ENCODE measurements at places on chromosomes 11 and 22.

- H3K27me3 ChIP-seq = no peaks in the 10 kb centered on the region
- no peak for DNase-seq
Observed at GRCh38 chr11:33893711-33894397, 2.0 kb upstream of the LMO2 start.

GRCh38 chr11:13073119-13073981 lies 64.2 kb downstream of the RASSF10 start:
- no peaks in the 10 kb centered on the region for H3K27me3 ChIP-seq
- no peak overlapping the region for H3K27ac ChIP-seq
- no peaks in the 10 kb centered on the region for H3K36me3 ChIP-seq
- H3K4me1 ChIP-seq = no peaks in the 10 kb centered on the region
- no peak for DNase-seq

DNA sequence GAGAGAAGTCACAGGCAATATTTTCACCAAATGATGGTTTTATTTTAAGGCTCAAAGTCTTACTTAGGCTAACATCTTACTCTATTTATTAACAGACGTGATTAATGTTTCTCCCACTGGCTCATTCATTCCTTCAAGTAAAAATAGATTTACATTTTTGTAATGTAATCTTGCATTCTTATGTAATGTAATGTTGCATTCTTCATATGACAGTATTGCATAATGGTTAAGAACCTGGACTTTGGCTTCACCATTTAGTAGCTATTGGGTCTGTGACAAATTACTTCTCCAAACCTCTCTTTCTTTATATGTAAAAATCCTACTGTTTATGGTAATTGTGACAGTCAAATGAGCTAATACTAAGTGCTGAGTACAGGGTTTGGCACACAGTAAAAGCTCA lies 3.3 kb upstream of the DIXDC1 start:
- no peak overlapping the region for H3K4me3 ChIP-seq
- H3K36me3 ChIP-seq = no peaks in the 10 kb centered on the region
- no peak for DNase-seq
- H3K4me1 ChIP-seq = peaks cover 8% of the 10 kb centered on the region

GRCh38 chr22:30324014-30324730 lies 2.6 kb downstream of the TBC1D10A start:
- no peak for DNase-seq
- H3K4me1 ChIP-seq = peaks cover 21% of the 10 kb centered on the region
- peak overlapping the region; percentile 6 for H3K27ac ChIP-seq
- H3K4me3 ChIP-seq = peak overlapping the region; percentile 97

DNA sequence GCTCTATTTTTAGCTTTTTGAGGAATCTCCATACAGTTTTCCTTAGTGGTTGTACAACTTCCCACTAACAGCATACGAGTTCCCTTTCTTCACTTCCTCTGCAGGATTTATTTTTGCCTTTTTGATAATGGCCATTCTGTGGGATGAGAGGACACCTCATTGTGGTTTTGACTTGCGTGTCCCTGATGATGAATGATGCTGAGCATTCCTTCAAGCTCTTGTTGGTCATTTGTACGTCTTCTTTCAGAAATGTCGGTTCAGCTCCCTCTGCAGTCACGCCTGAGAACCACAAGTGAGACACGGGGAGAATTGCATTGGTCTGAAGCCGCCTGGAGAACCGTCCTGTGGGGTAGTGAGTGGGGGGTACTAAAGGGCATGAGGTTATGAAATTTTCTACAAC lies 2.0 kb upstream of the KRTAP5-10 start:
- no peak overlapping the region for H3K4me3 ChIP-seq
- no peak for DNase-seq
- no peaks in the 10 kb centered on the region for H3K4me1 ChIP-seq
- H3K36me3 ChIP-seq = no peaks in the 10 kb centered on the region
- no peaks in the 10 kb centered on the region for H3K27me3 ChIP-seq

GRCh38 chr11:95297680-95298452 lies 66.9 kb upstream of the SESN3 start:
- no peak overlapping the region for H3K4me3 ChIP-seq
- no peaks in the 10 kb centered on the region for H3K4me1 ChIP-seq
- no peaks in the 10 kb centered on the region for H3K27me3 ChIP-seq
- H3K27ac ChIP-seq = no peak overlapping the region
- no peak for DNase-seq

All from breast epithelium (tissue), 4 donors.